ENCODE measurements at places on chromosomes 1 and 21.

- no peak for DNase-seq
Observed at GRCh38 chr1:168893359-168893801, 164.4 kb upstream of the DPT start.

DNA sequence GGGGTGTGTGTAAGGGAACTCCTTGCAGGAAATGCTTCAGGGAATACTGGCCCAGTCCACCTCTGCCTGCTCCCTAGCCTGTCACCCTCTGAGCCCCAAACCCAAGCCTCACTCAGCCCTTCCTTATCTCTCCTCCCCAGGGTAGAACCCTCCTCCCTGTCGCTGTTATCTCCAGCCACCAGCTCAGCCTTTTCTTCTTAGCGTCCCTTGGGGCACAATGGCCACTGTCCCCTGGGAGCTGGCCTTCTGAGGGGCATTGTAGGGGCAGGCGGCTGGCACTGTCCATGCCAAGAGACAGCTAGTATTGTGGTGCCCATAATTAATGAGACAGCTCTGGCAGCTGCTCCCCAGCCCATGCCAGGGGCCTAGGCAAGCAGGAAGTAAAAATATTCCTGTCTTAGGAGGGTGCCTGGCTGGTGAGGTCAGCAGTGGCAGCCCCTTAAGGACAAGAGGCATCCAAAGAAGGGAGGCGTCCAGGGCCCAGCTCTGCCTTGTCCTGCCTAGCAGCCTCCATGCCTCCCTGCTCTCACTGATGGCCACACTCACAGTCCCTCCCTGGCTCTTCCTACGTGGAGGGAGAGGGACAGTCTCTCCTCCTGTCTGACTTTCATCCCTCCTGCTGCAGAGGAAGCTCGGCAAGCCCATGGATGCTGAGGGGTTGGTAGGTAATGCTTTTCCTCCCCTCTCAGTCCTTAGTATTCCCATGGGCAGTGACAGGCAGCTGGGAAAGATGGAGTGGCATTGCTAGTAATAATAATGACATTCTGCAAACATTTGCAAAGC is 37.5 kb downstream of the KCNQ4 start:
- DNase-seq, result no peak

GRCh38 chr1:177340601-177341067 is 169.9 kb downstream of the BRINP2 start:
- DNase-seq, result no peak

GRCh38 chr21:46157396-46157986 is 2.1 kb upstream of the FTCD start:
- DNase-seq, result no peak

DNA sequence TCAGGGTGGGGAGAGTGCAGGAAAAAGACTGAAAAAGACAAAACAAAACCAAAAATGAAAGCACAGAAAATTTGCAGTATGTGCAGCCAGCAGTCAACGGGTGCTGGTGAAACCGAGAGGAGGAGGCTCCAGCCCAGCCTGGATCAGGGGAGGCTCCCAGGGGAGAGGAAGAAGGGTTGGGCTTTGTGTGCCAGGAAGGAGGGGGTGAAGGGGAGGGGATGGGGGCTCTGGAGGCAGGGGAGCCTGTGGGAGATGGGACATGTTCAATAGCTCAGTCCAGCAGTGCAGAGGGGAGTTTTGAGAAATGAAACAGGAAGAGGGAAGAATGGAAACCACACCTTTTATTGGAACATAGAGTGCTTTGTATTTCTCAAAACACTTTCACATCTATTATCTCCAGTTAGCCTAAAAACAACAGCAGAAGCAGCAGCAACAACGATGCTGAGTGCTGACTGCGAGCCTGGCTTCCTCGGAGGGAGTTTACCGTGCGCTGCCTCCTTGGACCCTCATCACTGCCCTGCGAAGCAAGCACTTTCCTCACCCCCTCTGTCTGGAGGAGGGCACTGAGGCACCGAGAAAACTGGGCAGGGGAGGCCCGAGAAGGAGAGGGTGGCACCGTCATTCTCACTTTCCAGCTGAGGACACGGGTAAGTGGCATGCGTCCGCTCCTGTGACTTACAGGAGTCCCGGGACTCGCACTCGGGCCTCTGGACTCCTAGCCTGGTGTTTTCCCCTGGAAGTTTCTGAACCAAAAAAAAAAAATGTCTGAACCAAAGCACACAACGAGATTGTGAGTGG is 62.9 kb downstream of the MDM4 start:
- DNase-seq, result no peak

GRCh38 chr1:147466543-147466942 is 74.8 kb upstream of the BCL9 start:
- no peak for DNase-seq

- DNase-seq, result no peak
Observed at GRCh38 chr1:76928522-76928921, 61.2 kb downstream of the ST6GALNAC5 start.

- no peak for DNase-seq
Observed at GRCh38 chr1:99004861-99005442, at the start of gene PLPPR5. Gene PLPPR5, minus strand, starts transcription at chr1:99004861. Its CDS starts 190 bp downstream, at chr1:99004671.

DNA sequence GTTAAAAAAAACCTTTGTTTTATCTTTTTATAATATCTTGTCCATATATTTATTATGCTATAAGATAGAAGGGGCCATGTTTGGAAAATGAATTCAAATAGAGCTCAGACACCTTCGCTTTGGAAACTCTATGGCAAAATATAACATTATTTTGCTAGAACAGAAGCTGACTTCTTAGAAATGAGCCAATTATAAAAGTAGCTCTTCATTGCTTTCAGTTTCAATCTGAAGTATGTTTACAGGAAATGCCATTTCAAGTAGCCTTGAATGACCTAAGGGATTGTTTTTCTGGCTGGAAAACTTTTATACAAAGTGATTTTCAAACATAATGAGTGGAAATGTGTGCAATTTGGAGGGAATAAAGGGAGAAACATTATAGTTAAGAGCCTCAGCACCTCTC is 37.8 kb upstream of the GBP5 start:
- DNase-seq, result peak; percentile 25

DNA sequence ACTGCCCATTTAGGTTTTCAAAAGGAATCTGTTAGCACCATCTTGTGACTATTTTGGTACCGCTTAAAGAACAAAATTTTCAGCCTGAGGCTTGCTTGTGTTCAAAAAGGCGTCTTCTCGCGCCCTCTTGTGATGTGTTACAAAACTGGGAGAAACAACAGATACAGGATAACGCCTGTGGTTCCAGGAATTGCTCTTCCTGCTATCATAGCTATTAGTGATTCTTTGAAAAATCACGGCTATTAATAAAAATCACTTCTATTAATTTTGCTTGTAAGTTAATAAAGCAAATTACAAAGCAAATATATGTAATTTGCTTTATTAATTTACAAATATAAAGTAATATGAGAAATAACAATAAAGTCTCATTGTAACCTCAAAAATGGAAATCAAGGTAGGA is 82.2 kb upstream of the ABCD3 start:
- DNase-seq, result peak; percentile 94

GRCh38 chr1:158283965-158284364 is 5.8 kb upstream of the CD1C start:
- no peak for DNase-seq

- peak; percentile 57 for DNase-seq
Observed at GRCh38 chr1:205438213-205439158, 16.6 kb upstream of the LEMD1 start.

DNA sequence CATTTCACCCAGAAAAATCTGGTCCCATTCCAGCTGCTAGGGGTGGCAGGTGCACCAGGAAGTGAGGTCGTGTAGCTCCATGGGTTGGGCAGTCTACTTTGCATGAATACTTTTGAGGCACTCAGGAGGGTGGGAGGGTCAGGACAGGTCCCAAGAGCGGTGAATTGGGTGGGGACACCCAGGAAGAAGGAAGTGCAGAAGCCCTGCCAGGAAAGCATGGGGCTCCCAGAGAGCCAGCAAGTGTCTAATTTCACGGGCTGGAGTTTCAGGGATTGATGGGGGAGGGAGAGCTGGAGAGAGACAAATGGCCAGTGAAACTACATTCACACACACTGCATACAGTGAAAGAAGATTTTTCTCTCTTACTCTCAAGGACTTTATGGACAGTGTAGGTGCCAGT is 137.8 kb downstream of the GALNT2 start:
- no peak for DNase-seq

- no peak for DNase-seq
Observed at GRCh38 chr1:183346276-183346732, 71.9 kb downstream of the NMNAT2 start.

DNA sequence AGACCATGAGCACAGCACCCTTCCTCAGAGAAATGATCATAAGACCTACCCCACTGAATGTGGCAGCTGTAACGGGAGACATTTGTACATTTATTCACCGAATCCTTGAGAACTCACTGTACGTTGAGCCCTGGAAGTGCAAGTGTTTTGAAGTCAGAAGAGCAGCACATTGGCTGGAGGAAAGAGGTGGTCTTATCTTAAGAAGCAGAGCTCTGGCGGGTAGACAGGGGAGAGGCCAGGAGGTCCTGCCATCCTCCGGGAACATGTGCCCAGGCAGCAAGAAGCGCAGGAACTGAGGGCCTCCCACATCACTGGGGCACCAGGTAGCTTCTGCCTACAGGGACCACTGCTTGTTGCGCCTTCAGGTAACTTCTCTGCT is 169.2 kb upstream of the IRF2BP2 start:
- DNase-seq, result no peak

GRCh38 chr1:176904057-176904751 is 260.3 kb downstream of the ASTN1 start:
- DNase-seq, result no peak

DNA sequence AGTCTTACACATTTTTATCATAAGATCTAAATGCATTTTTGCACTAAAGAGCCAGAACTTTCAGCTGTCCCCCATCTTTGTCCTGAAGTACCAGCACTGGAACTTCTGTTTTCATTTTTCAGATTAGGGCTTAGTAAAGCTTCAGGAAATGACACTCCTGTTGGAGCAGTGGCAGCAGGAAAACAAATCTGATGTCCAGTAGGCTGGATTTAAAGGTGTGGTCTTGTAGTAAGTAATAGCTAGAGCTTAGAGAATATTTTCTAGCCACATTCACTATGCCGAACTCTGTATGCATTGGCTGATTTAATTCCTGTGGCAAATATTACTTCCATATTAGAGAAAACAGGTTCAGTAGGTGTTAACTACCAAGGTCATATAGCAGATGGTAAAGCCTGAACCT is 103.6 kb downstream of the PTBP2 start:
- no peak for DNase-seq

GRCh38 chr1:175178056-175178455 is 14.5 kb downstream of the KIAA0040 start:
- no peak for DNase-seq

GRCh38 chr1:18882486-18882885 is 19.9 kb downstream of the ALDH4A1 start:
- no peak for DNase-seq

- no peak for DNase-seq
Observed at GRCh38 chr1:156112276-156113137, 2.0 kb upstream of the LMNA start.

- no peak for DNase-seq
Observed at GRCh38 chr1:25971811-25972180, 26.1 kb downstream of the PAFAH2 start.

DNA sequence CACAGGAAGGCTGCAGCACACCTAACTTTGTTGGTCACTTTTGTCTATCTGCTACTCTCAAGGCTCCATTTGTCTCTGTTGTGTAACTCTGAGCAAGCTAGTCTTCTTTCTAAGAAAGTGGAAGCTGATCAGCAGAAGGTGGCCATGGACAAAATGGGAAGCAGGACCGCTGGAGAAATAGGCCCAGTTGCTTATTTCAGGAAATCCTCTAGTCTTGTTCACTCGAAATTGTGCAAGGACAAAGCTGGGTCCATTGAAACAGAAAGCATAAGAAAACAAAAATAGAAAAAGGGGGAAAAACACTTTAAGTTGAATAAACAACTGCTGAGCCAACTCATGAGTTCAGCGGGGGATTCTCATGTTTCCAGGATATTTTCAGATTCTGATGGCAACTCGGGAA is 150.1 kb downstream of the PBX1 start:
- DNase-seq, result no peak

DNA sequence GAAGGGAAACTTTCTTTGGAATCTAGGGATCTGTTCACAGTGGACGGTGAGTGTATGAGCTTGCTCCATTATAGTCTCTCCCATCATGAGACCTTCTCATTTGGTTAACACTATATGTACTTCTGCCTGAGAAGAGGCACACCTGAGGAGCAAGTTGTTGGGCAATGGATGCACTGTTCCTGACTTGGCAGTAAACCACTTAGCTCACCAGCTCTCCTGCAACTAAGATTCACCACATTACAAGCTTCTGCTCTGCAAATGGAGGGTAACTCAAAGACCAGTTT is 10.2 kb downstream of the MACF1 start:
- no peak for DNase-seq

DNA sequence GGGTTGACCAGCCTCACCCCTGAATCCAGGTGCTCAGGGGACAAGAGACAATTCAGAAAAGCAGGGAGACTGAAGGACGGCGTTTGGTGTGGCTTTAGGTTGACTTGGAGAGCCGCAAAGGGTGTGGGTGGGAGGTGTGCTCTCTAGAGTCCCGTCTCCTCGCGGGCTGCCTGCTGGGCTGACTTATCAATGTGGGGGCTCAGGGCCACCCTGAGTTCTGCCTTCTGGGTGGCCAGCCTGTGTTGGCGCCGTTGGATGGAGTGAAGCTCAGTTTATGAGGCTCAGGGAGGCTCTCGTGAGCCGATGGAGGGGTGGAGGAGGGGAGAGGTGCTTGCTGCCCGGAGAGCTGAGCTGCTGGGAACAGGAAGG is 13.0 kb downstream of the GPR137B start:
- DNase-seq, result no peak

DNA sequence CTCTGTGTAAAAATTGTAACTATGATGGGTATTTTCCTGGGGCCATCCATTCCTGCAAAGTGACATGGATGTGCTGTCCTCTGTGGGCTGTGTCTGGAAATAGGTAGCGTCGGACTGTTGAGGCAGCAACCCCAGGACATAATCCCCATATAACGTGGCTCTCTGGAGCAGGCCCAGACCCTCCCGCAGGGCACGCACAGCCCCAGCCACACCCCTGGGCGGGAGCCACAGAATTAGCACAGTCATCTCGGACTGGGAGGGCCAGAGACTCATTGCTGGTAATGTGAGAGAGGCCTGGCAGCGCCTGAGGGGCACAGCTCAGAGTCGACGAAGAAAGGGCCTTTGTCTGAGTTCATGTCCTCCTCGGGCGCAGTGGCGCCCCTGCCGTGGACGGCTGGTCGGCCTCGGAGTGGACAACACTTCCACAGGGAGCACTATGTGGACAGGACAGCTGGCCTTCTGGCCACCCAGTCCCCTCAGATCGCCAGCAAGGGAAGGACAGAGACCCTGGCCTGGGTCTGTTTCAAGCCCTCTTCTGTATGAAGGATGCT is 20.1 kb downstream of the SIM2 start:
- no peak for DNase-seq

- no peak for DNase-seq
Observed at GRCh38 chr1:195030793-195031192, 1577.4 kb downstream of the KCNT2 start.

- DNase-seq, result no peak
Observed at GRCh38 chr1:28778021-28778420, 33.9 kb upstream of the OPRD1 start.

DNA sequence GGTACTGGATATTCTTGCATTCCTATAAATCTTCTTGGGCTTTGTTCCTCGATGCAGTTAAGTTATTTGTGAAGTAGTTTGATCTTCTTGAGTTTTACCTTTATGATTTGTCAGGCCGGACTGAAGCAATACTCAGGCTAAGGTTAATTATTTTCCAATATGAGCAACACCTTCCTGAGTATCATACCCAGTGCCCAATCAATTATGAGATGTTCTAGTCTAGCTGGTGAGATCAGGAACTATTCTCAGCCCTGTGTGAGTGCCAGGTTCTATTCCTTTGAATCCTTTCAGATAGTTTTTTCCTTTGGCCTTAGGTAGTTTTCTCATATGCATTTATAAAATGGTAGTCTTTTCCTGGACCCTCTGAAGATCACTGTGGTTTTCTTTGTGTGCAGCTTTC is 92.5 kb downstream of the SCMH1 start:
- no peak for DNase-seq

All from astrocyte of the spinal cord (primary cell).